Anterior cingulate cortex (tissue), 58 donors: ENCODE measurements at places on chromosomes 12 and 14.

DNA sequence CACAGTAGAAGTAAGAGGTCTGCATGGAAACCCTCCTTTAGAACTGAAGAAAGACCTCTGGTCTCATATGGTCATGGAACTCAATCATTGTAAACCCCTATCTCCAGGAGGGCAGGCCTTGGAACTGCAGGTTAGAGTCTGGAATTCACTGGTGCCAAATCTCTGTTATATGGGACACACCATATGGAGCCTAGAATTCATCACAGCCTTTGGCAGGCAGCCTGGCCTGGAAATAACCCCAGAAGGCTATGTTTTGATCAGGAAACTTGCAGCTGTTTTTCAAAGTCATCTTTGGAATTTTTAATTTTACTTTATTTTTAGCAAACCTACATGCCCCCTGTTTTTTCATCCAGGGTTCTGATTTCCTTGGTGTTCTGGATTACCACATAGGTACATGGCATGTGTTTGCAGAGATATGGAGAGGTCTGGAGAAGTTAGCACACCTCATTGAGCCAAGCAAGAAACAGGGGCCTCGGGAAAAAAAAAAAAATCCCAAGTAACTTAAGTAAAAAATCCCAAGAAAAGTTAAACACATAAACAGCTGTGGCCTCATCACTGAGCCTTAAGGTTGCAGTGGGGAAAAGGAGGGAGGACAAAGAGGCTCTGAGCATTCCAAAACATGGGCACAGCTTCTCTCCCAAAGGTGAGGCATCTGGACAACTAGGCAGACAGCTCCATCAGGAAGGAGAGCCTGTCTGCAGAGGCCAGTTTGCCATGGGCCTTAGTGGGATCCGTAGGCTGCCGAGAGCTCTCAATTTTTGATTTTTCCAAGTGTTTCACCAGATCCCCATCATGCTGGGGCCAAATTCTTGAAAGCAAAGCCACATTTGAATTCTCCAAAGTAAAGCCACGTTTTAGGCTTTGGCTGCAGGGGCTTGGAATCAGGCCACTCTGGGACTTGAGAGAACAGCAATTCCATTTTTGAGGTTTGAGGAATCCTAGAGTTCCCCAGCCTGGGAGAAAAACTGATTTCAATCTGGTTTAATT is 339.6 kb upstream of the TBX3 start:
- DNase-seq, result no peak

- no peak for DNase-seq
Observed at GRCh38 chr12:45216230-45216982, 511 bp downstream of the ANO6 start.

- no peak for DNase-seq
Observed at GRCh38 chr12:45668641-45669040, 60.9 kb upstream of the ARID2 start.

DNA sequence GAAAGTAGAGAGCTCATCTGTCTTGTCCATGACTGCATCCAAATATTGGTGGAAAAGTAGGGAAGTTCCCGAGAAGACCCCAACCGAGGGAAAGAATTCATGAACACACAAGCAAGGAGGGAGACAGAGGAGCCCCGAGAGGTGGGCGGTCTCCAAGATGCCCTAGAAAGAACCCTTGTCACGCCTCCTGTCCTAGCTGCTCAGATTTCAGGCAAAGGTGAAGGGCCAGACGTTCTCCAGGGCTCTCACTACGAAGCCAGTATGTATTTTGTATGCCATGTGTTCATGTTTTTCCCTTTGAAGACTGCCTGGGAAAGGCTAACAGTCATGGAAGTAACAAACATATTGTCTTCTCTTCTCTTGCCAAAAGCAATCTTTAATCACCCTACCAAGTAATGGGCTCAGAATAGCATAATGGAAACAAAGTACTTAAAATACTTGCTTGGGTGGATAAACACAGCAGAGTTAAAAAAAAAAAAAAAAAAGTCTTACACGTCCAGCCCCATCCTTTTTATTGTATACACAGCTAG is 99.2 kb upstream of the TBX3 start:
- no peak for DNase-seq

GRCh38 chr14:52703225-52703624 is 3.8 kb upstream of the PSMC6 start:
- DNase-seq, result no peak
